Stimulated activated CD8-positive, alpha-beta memory T cell treated with anti-CD3 and anti-CD28 coated beads, Interleukin-7, amount 100 ng/mL, for 1 hour (primary cell): ENCODE measurements at places on chromosomes 3 and 15.

DNA sequence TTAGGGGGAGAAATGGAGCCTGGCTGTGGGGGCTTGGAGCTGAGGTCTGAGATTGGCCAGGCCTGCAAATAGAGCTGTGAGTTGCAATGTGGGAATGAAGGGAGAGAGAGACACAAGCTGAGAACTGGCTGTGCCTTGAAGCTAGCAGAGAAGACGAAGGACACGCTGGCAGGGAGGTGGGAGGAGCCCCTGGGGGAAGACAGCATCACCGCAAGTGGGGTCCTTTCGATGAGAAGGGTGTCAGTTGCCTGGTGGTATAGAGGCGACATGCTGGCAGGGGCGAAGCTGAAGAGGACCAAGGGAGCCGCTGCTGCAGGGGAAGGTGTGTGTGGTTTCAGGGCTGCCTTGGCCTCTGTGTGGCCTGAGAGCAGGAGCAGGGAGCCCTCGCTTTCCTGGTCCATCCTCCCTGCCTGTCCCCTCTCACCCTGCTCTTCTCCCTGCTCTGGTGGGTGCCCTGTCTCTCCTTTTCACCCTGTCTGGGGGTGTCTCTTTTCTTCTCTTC lies 5.5 kb downstream of the RHCG start:
- DNase-seq, result no peak

DNA sequence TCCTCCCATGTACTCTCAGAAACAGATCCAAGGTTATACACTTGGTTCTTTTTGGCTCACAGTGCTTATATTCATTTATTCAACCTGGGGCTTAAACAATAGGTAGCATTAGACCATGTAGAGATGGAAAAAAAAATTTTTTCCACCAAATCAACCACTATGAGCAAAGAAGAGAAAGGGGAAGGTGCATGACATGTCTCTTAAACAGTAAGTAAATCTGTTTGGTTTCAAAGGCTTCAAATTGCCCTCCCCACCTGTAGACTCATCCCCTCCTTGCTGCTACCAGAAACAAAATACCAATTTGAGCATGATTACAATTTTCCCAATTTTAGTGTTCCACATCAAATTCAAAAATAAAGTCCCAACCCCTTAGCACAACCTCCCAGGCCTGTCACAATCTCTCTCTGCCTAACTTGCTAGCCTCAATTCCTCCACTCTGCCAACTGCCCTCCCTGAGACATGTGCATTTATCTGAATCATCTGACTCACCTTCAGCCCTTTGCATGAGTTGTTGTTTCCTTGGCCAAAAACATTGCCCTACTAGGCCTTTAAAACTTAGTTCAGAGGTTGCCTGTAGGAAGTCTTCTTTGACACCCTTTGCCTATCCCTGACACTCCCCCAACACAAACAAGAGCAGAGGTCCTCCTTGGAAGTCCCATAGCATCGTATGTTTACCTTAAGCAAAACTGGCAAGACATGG lies 30.3 kb upstream of the TSC22D2 start:
- DNase-seq, result no peak

DNA sequence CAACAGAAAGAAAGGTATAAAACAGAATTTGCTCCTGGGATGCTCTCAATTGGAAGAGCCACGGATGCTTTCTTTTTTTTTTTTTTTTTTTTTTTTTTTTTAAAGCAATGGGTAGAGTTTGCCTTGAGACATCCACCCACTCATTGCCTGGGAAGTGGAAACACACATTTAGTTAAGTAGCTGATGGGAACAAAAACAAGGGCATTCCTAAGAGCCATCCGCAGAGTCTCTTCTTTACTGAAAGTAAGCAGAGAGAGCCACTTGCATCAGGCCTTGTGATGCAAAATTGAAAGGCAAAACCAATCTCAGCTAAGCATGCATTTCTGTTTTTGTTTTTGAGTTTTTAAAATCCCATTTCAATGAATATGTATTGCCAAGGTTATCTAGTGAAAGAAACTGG lies 787.9 kb upstream of the LMCD1 start:
- no peak for DNase-seq

- DNase-seq, result no peak
These were observed 28.9 kb downstream of the PDE8A start for GRCh38 chr15:85010386-85011159.

DNA sequence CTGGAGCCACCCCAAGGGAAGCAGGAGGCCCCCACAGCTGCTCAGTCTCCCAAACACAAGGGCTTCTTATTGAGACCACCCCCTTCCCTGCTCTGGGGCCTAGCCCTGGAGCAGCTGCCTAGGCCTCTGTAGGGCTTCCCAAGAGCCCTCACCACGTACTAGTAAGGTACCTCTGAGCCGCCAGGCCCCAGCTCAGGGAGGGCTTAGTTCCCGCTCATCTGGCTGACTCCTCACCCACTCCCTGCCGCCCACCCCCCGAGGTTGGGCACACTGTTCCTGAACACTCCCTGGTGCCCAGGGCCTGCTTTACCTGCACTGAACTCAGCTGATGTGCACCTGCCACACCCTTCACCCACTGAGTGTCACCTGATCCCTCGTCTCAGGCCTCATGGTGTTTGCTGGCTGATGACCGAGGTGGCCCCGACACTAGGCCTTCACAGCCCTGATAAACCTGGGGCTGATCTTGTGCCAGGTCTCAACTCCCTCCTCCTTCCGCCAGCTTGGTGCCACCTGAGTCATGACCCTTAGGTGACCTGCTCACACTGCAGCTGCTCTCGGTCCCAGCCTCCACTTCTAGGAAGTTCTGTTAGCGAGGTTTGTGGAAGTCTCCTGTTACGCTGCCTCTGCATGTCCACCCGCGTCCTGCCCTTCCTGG lies 18.0 kb upstream of the SPTBN5 start:
- no peak for DNase-seq

DNA sequence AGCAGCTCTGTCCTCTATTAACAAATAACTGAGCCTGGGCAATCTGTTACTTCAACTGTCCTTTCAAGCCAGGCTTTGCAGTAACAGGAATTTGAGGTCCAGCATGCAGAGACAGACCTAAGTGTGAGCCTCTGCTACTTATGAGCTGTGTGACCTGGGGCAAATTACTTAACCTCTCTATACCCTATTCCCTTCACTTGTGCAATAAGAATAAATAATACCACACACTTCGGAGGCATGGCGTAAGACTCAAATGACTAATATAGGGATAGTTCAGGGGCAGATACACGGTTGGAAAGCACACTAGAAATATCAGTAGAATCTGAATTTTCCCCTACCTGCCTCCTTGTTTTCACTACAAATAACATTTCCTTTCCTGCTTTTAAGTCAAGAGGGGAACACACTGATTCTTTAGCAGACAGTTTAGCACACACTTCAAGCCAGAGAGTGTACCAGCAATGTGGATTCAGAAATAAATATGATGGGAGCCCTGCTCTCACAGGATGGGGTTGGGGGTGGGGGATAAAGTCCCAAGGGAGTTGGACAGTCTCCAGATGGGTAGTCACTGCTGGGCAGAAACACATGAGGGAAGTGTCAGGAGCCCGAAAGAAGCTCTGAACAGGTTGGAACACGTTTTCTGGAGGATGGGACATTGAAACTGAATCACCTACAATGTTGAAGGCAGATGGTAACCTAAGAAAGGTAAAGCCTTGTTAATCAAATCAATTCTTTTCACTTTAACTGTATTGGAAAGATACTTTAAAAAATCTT lies 61.8 kb upstream of the RBP1 start:
- no peak for DNase-seq

- no peak for DNase-seq
These were observed 8.6 kb upstream of the LYSMD4 start for GRCh38 chr15:99741835-99742234.

DNA sequence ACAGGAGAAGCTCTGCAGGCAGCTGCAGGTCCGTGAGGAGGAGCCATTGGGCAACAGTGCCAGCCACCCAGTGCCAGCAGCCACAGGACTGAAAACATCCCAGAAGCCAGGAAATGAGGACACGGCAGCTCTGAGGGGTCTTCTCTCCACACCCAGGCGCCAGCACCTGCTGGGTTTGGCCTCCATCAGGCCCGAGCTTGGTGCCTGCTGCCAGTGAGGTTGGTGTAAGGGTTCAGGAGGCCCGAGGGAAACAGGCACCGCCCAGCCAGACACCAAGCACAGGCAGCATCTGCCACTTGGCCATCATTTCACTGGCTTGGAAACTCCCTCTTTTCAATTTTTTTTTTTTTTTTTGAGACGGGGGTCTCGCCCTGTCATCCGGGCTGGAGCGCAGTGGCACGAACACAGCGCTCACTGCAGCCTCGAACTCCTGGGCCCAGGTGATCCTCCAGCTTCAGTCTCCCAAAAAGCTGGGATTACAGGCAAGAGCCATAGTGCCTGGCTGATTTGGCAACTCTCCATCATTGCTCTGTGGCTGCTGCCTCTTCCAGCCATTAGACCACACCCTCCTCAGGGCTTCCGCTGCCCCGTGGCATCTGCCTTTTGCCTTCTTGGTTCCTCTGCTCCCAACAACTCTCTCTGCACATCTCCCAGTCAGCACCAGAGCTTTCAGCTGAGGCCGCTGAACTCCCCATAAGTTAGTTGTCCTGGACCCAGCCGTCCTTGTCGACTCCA lies 1.5 kb upstream of the ITIH3 start:
- no peak for DNase-seq
